ENCODE measurements at places on chromosomes 6 and 20. TPM values are rescaled to one million over a fixed set of nuclear protein-coding genes. Genes with fewer than 3 reads are reported as not detected.

- DNase-seq: no peak
Measured at GRCh38 chr6:80939898-80940297, 812.6 kb downstream of the TENT5A start.

XKR7 gene
- not detected for total RNA-seq

DNA sequence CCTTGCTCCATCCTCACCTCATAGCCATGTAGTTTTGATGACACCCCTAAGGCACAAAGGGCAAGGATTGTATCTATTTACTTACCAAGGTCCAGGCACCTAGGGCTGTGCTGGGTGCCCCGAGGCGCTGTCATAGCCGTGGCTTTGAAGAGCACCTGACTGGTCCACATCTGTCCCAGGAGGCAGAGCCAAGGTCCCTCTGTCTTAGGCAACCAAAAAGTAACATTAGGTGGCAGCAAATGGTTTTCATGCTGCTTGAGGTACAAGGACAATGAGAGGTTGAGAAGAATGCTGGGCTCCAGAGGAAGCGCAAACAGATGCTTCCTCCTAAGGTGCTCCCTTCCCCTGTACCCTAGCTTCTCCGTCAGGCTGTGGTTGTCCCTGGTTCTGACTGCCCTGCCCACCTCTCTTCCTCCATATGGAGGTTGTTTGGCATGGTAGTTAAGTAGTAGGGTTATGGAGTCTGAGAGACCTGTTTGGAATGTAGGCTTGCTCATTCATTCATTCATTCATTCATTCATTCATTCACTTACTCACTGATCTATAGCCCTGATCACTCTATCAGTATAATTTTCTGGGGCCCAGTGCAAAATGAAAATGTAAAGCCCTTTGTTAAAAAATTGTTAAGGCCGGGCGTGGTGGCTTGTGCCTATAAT lies 3.0 kb upstream of the UQCC2 start:
- no peak for DNase-seq

DNA sequence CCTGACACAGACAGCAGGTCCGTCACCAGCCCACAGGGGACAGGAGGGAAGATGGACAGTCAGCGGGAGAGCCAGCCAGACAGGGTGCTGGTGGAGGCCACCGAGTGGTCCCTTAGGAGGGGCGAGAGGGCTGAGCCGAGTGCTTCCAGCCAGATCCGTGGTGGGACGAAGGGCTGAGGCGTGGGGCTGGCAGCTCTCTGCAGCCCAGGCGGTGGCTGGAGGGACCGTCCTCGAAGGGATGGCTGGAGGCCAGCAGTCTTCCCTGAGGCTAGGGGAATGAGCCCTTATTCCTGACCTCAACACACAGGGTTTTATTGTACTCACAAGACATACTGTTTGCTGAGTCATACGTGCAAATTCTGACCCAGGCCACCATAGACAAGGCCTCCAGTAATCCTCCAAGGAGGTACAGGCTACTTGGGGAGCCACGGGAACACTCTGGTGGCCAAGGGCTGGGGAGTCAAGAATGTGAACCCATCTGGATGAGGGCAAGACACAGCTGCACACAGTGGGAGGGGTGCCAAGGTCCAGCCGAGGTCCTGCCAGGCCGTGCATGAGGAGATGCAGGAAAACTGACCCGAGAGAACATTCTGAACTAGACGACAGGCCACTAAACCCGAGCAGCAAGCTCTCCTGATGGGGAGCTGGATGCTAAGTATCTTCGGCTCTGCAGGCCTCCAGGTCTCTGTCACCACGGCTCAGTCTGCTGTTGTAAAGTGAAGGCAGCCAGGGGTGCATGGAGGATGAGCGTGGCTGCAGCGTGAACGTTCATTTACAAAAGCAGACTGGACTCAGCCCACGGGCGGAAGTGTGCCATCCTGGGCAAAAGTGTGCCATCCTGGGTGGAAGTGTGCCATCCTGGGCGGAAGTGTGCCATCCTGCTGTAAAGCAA lies 242.5 kb downstream of the TTLL2 start:
- DNase-seq: no peak

DNA sequence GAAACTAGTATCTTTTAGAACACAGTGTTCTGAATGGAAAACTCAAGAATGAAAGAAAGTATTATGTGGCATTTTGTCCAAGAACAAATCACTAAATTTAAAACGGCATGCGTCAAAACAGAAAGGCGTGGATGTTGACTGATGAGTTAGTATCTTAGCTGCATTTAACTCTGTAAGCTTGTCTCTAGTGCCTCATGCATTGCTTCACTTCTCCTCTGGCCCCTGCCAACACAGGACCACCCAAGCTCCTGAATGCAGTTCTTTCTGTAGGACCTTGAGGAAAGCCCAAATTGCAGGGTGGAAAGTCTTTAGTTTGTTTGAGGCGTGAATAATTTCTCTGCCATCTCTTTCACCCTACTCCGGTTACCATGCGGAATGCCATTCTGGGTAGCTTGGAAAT lies 632.2 kb downstream of the COL12A1 start:
- no peak for DNase-seq
